CD8-positive, alpha-beta memory T cell (primary cell): ENCODE measurements at places on chromosomes 3 and 15. TPM values are rescaled to one million over a fixed set of nuclear protein-coding genes. Genes with fewer than 3 reads are reported as not detected.

NGLY1 gene
- total RNA-seq = 44.8 TPM

DISP2 gene
- total RNA-seq = 0.18 TPM

NEIL1 gene
- total RNA-seq = 2.3 TPM

SH2D7 gene
- not detected for total RNA-seq

C2CD4A gene
- total RNA-seq = 0.13 TPM

NPRL2 gene
- total RNA-seq = 48.0 TPM

KBTBD13 gene
- not detected for total RNA-seq

LTF gene
- total RNA-seq = not detected

P3H2 gene
- not detected for total RNA-seq

HCN4 gene
- 0.02 TPM for total RNA-seq

VGLL3 gene
- total RNA-seq = not detected
